ENCODE measurements at places on chromosomes 12 and 14. TPM values are rescaled to one million over a fixed set of nuclear protein-coding genes. Genes with fewer than 3 reads are reported as not detected.

Gene ALG10B
- 3.7 TPM for polyA plus RNA-seq

- no peak for DNase-seq
These were observed at the start of gene TRPV4 for GRCh38 chr12:109833307-109834189. Gene TRPV4, minus strand, starts transcription at chr12:109833398. Its CDS starts 18,602 bp downstream, at chr12:109814796.

Gene SLC41A2
- polyA plus RNA-seq = 3.6 TPM

- no peak for DNase-seq
These were observed 231.5 kb downstream of the MSRB3 start for GRCh38 chr12:65510007-65510406.

Gene LUM
- polyA plus RNA-seq = 236 TPM

- no peak for DNase-seq
These were observed 56.4 kb upstream of the FBXO33 start for GRCh38 chr14:39488600-39488999.

Gene PTCSC3
- polyA plus RNA-seq = not detected

Data from AG04450 (cell line).